Femur (tissue), 1 donor: ENCODE measurements at places on chromosomes 16 and 17.

GRCh38 chr16:27149986-27150385 is 53.3 kb upstream of the KDM8 start:
- no peak for DNase-seq

DNA sequence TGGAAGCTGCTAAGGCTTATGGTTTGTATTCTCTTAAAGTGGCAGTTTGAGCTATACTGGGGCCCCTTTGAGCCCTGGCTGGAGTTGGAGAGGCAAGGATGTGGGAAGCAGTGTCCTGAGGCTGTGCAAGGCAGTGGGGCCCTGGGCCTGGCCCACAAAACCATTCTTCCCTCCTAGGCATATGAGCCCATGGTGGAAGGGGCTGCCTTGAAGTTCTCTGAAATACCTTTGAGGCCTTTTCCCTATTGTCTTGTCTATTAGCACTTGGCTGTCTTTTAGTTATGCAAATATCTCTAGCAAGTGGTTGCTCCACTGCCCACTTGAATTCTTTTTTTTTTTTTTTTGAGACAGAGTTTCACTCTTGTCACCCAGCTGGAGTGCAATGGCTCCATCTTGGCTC is 119.2 kb downstream of the PCTP start:
- no peak for DNase-seq

- no peak for DNase-seq
Observed at GRCh38 chr17:250487-251300, 69.2 kb upstream of the DOC2B start.

DNA sequence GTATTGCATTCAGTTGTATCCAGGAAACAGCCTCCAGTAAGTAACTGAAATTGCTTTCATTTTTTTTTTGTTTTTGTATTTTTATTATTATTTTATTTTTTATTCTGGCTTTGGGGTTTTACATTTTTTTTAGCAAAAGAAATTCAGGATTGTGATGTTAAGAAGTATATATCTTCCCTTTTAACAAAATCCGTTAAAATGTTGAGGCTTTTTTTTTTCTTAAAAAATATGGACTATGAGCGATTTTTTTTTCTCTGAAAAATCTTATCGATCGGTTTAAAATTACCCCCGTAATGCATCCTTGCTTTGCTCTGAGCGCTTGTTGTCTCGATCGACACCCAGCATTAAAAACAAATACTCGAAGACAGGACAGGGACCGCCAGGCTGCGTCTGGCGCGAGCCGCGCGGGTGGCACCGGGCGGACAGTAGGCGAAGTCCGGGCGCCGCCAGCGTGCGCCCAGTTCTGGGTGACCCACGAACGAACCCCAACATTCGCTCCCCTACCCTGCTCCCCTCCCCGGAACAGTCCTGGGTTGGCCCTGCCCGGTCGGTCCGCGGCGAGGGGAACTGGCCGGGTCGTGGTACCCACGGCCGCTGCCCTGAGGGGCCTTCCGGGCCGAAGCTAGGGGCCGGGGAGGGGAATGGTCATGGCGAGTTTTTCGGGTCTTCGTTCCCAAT is 482 bp downstream of the BAHCC1 start:
- no peak for DNase-seq

GRCh38 chr17:70184770-70185169 is 15.4 kb downstream of the KCNJ2 start:
- no peak for DNase-seq

- no peak for DNase-seq
Observed at GRCh38 chr16:3248596-3248995, 7.8 kb downstream of the MEFV start.

- peak; percentile 42 for DNase-seq
Observed at GRCh38 chr17:2060681-2061440, 6.0 kb downstream of the HIC1 start.

DNA sequence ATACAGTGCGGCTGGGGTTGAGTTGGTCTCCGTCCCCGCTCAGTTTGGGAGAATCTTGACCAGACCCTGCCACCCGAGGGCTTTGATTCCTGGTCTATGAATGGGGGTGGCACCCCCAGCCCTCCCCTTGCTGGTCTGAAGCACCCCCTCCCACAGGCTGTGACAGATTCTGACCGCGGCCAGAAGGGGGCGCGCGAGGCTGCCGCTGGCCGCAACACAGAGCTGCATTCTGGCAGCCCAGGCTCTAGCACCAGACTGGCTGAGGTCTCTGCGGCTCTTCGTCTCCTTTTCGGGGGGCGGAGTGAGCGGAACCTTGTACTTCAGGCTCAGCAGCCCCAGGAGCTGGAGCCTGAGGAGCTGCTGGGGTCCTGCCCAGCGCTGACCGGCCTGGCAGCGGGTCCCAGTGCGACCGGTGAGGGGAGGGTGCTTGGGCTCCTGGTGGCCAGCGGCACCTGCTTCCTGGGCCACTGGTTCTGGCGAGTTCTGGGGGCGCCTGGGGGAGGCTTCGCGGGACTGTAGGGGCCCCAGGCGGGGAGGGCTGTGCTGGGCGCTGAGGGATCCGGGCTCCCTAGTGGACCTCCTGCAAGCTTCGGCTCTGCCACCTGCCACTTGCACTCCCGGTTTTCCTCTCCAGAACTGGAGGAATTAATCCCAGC is 1011.6 kb downstream of the KCNJ18 start:
- DNase-seq = no peak

- no peak for DNase-seq
Observed at GRCh38 chr17:4766201-4766600, 5.5 kb upstream of the TM4SF5 start.

DNA sequence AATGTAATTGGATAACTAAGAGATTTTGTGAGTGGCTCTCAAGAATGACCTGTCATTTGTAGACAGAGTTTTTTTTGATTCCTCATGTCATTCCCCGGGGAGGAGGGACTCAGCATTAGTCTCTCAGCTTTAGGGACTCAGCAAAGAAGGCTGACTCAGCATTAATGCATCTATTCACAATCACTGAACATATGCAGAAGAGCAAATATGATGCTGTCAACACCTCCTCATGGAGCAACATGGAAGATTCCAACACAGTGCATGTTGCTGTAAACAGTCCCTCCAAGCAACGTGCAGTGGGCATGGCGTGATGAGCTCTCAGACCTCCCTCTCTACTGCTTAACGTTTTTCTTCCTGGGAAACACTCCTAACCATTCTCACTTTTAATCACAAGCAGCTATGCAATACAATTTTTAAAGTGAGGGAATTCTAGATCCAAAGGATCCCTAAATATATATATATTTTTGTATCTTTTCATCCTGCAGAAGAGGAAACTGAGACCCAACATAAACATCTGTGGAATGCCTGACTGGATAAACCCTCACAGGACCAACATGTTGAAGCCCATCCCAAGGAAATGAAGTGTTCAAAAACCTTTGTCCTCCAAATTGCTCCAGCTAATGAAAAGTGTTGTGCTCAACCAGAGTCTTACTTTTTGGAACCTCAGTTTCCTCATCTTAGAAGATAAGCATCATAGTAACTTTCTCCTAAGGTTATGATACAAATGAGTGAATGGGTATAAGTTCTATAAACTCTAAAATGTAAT is 38.9 kb downstream of the TMEM100 start:
- no peak for DNase-seq

GRCh38 chr16:82386761-82387160 is 216.7 kb upstream of the MPHOSPH6 start:
- no peak for DNase-seq

DNA sequence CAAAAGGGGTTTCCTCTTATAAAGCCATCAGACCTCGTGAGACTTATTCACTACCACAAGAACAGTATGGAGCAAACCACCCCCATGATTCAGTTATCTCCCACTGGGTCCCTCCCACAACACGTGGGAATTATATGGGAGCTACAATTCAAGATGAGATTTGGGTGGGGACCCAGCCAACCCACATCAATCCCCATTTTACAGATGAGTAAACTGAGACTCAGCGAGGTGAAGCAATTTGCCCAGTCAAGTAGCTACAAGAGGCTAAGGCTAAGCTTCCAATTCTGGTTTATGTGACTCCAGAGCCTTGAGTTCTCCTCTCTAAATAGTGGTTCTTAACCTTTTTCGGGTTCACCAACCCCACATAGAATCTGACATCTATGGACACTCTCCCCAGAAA is 8.8 kb downstream of the CD300A start:
- DNase-seq = no peak

- no peak for DNase-seq
Observed at GRCh38 chr16:77873066-77873465, 84.7 kb downstream of the VAT1L start.

DNA sequence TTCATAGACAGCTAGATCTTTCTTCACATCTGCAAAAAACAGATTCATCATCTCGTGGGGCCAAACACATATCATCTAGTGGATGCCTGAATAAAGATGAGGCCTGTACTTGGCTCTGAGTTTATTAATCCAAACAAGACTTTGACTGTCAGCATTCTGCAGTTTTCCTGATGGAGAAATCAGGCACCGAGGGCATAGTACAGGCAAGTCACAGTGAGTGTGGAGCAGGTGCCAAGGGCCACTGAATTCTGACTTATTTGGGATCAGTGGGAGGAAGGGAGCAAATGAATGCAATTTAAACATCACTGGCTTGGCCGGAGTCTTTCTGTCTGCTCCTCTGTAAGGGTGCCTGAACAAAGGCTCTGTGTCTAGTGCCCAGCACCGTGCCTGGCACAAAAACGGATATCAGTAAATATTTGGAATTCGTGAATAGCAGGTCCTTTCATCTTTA is 975 bp downstream of the CFAP20 start:
- DNase-seq = peak; percentile 22

GRCh38 chr17:58918072-58918471 is 162.4 kb downstream of the PPM1E start:
- DNase-seq = no peak

- no peak for DNase-seq
Observed at GRCh38 chr17:8466456-8466855, 30.8 kb downstream of the NDEL1 start.

DNA sequence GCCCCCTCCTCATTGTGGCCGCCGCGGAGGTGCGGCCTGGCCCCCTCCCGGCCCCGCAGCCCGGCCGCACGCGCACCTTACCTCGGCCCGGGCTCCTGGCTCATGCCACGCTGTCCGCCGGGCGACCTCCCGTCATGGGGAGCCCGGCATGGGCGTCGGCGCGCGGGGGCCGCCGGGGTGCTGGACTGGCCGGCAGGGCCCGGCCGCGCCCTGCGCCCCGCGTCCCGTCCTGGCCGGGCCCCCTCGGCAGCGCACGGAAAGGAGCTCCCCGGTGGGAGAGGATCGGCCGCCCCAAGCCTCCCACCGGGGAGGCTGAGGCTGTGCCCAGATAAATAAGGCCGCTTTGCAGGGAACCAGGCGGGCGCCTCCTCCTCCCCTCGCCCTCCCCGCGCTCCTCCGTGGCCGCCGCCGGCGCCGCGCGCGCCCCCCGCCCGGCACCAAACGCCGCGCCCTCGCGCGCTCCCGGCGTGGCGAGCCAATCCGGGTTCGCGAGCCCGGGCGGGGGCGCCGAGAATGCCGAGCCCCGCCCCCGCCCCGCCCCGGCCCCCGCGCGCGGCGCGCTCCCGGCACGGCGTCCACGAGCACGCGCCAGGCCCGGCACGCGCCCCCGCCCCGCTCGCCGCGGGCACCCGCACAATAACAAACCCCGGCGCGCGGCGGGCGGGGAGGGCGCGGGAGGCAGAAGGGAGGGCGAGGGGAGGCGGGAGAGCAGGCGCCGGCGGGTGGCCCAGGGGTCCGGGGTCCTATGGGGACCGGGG is at the start of gene FBXL16:
TSS of gene FBXL16 (minus strand) at position 371 of the 758 bp plus-strand sequence. CDS start 8,396 bp downstream, outside the sequence.
- DNase-seq = no peak

- DNase-seq = peak; percentile 82
Observed at GRCh38 chr16:15434425-15435215, at the start of gene BMERB1. Gene BMERB1, plus strand, starts transcription at chr16:15434588. Its CDS starts 66 bp downstream, at chr16:15434654.

GRCh38 chr16:67100569-67101310 is 9.0 kb upstream of the PHAF1 start:
- DNase-seq = no peak

DNA sequence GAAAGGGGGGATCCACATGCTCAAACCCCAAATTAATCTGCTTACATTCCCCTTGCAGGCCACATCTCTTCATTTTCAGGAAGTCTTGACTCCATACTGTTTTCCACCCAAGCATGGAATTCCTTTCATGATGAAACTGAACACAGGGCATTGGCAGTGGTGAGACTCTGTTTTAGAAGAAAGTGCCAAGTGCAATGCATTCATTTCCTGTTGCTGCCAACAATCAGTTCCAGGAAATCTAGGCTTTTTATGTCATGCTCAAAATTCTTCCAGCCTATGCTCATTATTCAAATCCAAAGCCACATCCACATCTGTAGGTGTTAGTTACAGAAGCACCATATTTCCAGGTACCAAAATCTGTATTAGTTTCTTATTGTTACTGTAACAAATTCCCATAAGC is 4.1 kb downstream of the CCL2 start:
- DNase-seq = no peak

DNA sequence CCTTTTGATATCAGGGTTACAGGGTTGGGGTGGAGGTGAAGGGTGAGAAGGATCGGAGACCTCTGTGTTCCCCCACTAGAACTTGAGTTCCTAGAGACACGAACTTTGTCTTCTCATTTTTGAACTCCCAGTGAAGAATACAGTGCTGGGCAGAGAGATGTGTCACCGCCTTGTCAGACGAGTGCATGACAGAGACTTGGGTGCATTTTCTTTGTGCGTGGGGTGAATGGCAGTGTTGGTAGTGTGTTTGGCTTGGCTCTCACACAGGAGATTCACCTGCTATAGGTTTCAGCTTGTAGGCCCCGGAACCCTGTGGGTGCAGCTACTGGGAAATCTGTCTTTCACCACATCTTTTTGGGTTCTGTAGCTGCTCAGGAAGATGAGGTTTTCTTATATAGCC is 40.0 kb upstream of the CCR7 start:
- no peak for DNase-seq

- DNase-seq = no peak
Observed at GRCh38 chr17:42709561-42709960, 27.2 kb downstream of the CNTNAP1 start.

DNA sequence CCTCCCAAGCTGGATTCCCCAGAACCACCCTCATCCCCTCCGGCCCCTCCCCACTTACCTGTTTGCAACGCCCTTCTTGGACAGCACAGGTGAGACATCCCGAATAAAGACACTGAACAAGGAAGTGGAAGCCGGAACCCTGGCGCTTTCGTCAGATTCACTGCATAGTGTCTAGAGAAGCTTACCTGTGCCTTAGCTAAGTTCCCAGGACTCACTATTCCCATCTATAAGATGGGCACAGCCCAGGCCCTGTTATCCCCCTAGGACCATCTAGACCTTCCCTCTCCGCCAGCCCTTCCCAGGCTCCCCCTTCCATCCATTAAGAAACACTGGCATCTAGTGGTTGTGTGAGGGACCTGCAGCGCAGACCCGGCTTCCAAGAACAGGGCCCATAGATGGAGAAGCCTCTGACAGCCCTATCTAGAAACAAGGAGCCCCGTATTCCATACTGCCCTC is 26.9 kb upstream of the RPL38 start:
- peak; percentile 78 for DNase-seq

DNA sequence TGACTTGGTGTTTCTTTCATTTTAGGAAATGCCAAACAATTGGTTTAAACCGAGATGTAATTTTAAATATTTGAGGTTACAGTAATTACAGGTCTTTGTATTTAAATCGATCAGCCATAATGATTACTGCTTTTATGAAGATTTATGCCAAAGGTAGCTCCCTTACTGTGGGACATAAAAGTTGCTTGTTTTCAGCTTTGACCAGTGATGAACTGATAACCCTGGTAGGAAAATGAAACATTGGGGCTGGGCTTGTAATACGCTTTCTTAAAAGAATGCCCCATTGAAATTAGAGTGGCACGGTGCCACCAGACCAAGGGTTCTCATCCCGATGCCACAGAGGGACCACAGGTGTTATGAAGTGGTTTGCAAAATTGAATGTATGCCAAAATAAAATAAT is 7.3 kb downstream of the TNRC6A start:
- no peak for DNase-seq

GRCh38 chr17:77380395-77381184 is 239.8 kb downstream of the SEC14L1 start:
- DNase-seq = no peak
